Tongue (tissue), 3 donors: ENCODE measurements at places on chromosomes 7 and 10. TPM values are rescaled to one million over a fixed set of nuclear protein-coding genes. Genes with fewer than 3 reads are reported as not detected.

DNA sequence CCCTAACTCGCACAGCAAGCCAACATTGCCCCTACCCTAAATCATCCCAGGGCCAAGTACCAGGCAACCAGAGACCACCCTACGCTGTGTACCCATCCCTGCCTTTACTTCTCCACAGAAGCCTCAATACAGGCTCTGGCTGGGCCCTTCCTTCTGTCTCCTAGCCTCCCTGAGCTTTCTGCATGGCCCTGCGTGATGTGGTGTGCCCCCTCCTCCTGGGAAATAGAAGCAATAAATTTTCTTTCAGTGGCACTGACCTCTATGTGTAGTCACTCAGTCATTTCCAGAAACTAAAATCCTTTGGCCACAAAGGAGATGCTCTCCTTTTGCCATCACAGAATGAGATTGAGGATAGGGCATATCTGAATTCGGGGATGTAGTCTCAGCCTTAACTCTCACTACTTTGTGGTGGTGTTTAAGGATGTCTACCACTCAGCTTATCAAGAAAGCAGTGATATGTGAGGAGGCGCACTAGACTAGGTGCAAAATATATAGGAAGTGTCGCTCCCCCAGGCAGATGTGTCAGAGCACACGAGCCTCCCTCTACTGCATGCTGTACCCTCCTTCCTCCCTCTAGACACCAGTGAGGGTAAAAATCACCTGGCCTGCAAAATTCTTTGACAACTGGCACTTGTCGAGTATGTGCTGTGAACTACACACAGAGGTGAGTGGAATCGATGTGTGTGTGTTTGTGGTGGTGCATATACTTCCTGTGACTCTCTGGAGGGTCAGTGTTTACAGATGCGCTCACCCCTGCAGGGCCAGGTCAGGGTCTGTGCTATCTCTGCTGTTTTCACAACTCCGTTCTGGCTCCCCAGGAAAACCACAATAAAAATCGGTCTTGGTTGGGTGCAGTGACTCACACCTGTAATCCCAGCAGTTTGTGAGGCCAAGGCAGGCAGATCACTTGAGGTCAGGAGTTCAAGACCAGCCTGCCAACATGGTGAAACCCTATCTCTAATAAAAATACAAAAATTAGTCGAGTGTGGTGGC is 825.9 kb upstream of the IGFBP3 start:
- DNase-seq, result no peak

- no peak for DNase-seq
Observed at GRCh38 chr7:36726311-36726710, 2.0 kb upstream of the AOAH start.

- no peak for DNase-seq
Observed at GRCh38 chr10:22662733-22663330, 51.5 kb downstream of the PIP4K2A start.

Gene SEMA3E
- total RNA-seq, result 3.1 TPM

Gene C10orf105
- total RNA-seq, result 0.10 TPM

Gene XRCC2
- total RNA-seq, result 3.8 TPM

Gene GPR22
- total RNA-seq, result not detected
